ENCODE measurements at places on chromosomes 6 and 20.

DNA sequence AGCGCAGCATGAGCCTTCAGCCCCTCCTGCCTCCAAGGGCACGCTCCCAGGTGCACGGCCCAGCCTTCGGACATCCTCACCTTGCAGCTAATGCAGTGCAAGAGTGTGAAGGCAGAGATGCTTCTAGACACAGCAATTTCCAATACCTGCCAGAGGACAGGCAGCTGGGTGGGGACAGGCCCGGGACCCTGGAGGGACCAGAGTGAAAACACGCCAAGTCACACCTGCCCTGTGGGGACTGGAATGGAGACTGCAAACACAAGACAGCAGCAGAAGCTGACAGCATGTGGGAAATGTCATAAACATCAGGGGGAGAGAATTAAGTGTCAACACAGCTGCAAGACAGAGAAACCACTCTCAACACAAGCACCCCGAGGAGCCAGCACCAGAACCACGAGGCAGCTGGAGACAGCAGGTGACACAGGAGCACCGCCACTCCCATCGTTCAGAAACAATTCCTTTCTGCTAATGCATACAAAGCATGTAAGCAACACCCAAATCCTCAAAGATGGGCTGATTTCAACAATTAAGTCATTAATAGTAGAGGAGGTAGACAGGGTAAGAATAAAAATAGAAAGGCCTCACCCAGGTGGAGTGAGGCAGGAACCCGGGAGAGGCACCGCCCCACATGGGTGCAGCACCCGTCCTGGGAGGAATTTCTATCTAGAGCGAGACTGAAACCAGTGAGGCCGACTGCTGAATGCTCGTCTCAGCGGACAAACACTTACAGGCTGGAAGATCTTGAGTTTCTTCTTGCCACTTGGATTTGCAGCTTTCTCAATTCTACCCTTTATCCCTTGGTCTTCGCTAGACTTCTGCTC lies 17.1 kb downstream of the DIDO1 start:
- no peak for DNase-seq

DNA sequence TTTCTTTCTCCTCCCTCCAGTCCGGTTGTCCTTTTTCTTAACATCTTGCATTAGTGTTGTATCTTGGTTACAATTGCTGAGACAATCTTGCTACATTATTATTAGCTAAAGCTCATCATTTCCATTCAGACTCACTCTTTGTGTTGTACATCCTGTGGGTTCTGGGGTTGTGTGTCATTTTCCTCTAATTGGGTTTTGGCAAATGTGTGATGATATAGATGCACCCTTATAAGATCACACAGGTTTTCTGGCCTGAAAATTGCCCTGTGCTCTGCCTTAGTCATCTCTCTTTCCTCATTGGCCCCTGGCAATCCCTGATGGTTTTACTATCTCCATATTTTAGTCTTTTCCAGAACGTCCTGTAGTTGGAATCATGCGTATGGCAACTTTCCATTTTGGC lies 60.1 kb downstream of the PPP1R14C start:
- DNase-seq = no peak

DNA sequence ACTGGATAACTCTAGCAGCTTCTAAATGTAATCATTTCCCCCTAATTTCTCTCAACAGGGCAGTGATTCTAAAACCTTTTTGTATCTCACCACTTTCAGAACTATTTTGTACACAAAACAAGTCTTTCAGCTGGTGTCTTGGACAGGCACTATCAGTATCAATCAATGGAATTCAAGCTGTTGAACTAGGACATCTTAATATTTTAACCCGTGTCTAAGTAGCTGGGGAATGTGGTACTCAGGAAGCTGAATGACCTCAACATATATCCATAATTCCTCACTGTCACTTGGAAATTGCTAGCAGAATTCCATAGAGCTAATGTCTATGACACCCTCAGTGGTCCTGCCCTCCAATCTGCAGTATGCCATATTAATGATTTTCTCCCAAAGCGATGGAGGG lies 24.5 kb downstream of the ADAT2 start:
- DNase-seq = no peak

DNA sequence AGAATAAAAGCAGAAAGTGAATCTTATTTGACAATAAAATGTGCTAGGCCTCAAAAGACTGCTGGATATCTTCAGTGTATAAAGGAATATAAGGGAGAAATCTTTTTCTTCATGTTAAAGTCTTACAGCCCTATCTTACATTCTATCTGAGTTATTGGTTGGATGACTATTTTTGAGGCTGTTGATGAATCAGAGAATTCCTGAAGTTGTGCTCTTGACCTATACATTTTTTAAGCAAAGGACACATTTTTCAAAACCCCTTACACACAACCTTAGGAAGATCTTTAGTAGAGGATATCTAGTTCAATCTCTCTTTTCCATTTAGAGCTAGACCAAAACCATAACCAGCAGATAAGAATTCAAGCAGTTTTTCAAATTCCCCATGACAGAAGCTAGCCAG lies 10.9 kb upstream of the CGA start:
- DNase-seq = no peak

DNA sequence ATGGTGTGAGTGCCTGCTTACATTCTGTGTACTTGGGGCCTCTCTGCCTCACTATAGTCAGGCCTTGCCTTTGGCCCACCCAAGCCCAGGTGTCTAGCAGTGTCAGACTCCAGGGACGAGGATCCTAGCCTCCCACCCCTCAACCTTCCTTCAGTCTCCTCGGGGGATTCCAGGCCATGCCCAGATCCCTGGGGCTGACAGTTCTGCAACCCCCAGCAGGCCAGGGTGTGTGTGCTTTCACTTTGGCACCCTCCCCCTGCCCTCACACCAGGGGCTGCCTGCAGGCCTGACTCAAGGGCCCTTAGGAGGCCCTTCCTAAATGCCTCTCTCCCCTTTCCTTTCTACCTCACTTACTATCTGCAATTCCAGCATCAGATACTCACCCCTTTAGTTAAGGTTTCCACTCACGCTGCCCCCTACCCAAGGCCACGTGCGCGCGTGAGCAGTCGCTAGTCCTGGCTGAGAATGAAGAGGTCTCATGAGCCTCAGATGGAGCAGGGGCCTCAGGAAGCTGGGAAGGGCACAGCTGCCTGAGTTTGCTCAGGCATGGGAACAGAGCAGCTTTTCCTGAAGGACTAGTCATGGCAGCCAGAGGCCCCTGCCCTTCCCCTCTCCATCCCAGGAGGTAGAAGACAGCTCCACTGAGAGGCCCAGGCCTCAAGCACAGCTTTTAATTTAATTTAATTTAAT lies 859 bp upstream of the CLPS start:
- DNase-seq = no peak

Measured in testis (tissue), 5 donors.